ENCODE measurements at places on chromosomes 4 and X.

- DNase-seq = no peak
Measured at GRCh38 chrX:53089224-53089842, 4.6 kb upstream of the KANTR start.

- no peak for DNase-seq
Measured at GRCh38 chrX:120790552-120790951, 85.1 kb downstream of the CT47B1 start.

DNA sequence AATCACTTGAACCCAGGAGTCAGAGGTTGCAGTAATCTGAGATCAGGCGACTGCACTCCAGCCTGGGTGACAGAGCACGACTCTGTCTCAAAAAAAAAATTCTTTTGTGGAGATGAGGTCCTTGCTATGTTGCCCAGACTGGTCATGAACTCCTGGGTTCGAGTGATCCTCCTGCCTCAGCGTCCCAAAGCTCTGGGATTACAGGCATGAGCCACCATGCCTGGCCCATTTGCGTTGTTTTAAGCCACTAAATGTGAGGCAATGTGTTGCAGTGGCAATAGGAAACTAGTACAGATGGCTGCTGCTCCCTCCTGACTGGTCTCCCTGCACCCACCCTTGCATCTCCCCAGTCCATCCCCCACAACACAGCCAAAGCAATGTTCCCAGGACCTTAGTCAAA, 40.0 kb upstream of the APLN start:
- no peak for DNase-seq

DNA sequence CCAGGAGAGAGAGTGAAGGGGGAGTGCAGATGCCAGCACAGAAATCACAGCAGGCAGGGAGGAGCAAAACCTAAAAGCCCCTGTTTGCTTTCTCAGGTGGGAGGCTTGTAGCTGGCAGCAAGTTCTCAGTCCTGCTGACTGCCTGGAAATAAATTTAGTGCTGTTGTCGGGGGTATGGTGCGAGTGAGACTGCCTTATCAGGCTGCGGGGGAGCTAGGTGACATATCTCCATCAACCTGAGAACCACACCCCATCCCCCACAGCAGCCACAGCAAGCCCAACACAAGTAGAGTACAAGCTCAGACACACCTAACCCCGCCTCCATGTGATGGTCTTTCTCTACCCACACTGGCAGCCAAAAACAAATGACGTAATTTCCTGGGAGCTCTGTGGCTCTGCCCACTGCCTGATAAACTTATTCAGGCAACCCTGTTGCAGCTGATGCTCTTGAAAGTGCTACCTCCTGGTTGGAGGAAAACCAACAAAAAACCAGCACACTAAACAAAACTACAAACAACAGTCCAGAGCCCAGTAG, 953.4 kb upstream of the NDST4 start:
- DNase-seq = no peak

DNA sequence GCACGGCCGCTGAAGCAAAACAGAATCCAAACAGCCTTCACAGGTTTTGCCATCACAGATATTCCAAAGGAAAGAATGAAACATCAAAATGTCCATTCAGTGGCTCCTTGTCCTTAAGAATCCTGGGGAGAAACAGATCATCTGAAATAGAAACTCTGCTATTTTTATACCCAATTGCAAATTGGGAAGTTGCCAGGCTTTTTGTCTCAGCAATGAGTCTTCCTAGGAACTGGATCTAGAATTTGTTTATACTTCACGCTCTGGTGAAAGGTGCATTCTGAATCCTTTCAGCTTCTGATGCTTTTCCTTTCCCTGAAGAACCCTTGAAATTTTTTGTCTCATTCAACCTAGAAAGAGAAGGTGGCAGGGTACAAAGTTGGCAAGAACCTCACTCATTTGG, 218.9 kb downstream of the FBXW7 start:
- no peak for DNase-seq

DNA sequence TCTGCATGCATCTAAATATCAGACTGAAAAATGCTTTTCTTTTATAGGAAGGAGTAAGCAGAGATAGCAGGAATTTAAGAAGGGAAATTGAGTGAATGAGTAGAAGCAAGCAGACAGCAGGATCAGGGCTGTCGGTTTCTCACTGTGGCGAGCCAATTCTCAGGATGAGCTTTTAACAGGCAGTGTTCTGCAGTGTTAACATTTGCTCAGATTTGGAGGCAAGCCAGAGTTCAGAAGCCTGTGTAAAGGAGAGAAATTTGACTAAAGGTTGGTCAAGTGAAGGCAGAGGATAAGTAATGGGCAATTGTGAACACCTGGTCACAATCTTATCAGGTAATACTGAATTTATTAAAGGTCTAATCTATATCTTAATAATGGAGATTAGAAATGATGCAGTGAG, 133.3 kb upstream of the MAGEB16 start:
- no peak for DNase-seq

- no peak for DNase-seq
Measured at GRCh38 chrX:155995321-155995875, 2.1 kb upstream of the IL9R start.

DNA sequence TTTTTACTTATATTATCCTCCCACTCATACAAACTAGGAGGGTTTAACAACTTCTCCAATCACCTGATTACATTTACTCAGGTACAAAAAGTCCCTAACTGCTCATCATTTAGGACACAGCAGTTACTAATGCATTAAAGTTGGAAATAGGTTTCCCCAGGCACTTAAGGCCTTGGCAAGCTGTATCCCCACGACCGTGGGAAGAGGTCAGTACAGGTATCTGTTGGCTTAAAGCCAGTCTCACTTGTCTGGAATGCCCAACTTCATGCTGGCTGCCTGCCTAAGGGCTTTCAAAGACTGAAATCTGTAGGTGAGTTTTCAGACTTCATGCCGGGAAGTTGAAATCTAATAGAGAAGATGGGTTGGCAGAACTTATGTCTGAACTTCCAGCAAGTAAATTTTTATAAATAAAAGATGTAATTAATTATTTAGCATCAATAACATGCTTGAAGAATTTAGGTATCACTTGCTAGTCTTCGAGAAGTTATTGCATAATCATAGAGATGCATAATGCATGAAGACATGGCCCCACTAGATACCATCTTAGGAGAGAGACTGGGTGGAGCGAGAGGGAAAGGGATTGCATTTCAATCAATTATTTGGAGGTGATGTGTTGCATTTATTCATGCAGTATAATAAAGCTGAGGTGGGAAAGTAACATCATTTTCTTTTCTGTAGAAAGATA, 54.2 kb downstream of the SCD5 start:
- DNase-seq = no peak

DNA sequence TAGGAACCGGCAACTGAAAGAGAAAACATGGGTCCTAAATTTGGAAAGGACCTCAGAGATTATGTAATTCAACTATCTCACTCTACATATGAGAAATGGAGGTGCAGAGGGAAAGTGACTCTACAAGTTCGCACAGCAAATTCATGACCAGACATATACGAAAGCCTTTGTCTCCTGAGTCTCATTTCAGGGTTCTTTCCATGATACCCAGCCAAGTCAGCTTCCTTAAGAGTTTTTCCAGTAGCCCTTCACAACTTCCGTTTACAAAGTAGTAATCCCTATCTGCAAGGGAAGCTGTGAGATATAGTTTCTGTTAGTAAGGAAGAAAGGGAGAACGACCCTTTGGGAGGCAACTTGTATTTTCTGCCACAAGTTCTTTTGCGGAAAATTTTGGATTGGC, 110.6 kb downstream of the TEX13A start:
- DNase-seq = no peak

DNA sequence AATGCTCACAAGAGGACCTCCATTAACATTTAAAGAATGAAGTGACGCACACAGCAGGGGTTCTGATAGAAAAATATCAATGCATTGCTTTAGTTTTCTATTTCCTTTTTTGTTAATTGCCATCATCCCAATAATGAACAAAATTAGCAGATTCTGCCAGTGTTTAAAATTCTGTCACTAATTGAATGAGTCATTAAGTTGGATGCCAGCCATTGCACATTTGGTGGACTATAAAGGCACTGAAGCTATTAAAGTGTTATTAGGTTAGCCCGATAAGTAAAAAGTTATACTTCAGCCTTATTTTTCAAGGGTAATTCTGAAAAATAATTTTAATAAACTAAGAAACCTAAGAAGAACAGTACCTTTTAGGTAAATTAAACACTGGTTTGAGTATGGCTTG, 53.1 kb downstream of the MAP3K15 start:
- no peak for DNase-seq

GRCh38 chrX:131841496-131842437, 181.3 kb upstream of the STK26 start:
- DNase-seq = no peak

DNA sequence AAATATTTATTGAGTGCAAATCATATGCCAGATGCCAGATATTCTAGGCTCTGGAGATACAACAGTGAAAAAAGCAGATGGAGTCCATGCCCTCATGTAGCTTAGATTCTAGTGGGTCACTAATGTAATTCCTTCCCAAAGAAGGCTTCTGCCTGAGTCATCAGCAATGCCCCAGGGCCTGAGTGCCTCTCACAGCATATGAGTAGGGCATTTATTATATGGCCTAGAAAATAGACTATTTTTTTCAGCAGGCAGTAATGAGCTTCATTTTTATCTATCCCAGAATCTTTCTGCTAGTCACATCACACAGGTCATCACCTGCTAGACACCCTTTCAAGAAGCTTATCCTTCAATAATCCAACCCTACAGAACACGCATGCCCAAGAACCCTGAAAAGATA, 22.3 kb downstream of the TMEM31 start:
- DNase-seq = no peak

- no peak for DNase-seq
Measured at GRCh38 chr4:25663781-25664180, 8.1 kb downstream of the SLC34A2 start.

DNA sequence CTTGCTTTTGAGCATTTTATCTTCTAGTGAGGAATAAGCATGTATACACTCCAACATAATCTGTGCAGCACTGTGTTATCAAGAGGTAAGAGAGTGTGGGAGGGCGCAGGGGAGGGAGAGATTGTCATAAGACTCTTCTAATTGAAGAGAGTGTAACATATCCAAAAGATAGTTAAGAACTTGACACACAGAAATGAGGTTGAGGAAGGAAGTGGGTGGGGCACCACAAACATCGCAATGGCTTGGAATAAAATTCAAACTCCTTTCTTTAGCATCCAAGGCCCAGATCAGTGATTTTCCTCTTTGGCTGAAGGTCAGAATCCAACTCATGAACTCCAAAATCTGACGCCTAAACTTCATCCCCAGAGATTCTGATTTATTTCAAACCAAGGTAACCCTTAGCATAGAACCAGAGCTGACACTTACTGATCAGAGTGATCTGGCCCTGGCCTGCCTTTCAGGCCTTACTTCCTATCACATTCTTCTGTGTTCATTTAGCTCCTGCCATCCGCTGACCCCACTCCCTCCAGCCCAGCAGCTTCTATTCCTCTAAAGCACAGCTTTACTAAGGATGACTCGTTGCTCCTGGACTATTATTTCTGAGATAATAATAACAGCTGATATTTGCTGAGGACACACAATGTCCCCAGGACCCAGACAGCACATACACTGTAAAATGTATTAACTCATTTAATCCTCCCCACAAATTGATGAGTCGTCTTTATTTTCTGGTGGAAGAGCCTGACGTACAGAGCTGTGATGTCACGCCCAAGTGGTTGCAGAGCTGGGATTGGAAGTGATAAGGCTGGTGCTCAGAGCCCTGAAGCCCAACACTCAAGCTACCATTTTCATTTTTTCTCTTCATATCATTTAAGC, 10.6 kb upstream of the CTSO start:
- DNase-seq = no peak

GRCh38 chr4:121176082-121176934, 12.2 kb upstream of the TNIP3 start:
- DNase-seq = no peak

- no peak for DNase-seq
Measured at GRCh38 chrX:51894697-51895336, 1.4 kb downstream of the MAGED1 start.

DNA sequence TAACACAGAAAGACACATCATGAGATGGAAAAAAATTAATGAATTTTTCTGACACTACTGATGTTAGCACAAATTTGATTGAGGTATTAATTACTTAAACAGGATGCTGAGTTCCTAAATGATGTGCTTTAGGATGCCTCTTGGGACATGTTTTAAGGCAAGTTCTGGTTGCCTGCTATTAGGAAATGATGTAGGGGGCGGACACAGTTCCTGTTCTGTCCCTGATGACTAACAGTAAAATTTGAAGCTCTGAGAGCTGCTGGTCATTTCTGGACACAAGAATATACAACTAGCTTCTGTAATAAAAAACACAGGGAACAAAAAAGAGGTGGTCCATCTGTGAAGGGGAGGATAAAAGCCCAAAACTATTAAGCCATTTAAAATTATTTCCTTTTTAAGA, 163.2 kb upstream of the ETNPPL start:
- DNase-seq = no peak

- DNase-seq = no peak
Measured at GRCh38 chr4:153296040-153296823, 48.3 kb upstream of the MND1 start.

DNA sequence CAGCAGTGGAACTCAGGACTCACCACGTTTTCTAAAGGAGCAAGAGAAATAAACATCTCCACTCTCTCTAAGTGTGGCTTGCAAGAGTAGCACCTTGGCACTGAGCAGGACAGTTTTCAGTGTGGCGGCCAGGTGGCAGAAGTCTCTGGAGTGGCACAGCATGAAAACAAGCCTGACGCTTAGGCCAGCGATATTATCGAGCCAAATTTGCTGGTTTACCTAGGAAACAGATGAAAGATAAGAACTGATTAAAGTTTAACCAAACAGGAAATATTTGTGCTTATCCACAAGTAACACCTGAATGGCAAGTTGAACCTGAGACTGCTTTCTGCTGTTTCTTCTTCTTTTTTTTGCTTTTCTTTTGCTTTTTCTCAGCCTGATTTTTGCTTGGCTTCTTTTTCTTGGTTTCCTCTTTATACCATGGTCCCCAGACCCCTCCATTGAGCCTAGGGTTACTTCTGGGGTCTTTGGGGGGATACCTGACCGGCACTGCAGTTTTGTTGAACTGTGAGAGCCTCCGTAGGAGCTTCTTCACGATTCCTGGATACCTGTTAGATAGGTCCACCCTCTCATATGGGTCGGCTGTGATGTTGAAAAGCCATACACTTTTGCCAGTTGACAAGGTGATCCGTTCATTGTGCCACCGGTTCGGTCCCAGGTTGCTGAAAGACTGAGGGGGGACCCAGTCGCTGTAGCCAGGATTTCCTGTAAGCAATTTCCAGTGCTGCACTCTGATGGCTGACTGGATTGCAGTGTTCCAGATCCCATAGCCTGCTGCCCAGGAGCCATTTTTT, 77.3 kb downstream of the ARSJ start:
- peak; percentile 16 for DNase-seq

DNA sequence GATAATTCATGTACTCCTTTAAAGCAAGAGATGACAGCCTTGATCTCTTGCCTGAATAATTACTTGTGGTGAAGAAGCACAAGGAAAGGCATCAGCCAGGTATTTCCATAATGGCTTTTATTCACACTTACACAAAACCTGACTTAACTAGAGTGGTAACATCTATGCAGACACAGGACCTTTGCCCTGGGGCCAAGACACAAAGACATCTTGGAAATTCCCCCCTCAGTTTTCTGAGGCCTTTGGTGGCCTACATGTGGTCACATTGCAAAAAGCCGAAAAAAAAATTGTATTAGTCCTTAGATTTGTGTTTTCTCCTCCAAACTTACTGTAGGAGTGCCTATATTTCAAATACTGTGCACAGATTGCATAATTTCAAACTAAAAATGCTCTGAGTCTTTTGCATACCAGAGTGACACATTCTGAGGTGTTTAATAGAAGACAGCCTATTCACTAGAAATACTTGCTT, 172.4 kb downstream of the PDGFC start:
- no peak for DNase-seq

- no peak for DNase-seq
Measured at GRCh38 chrX:50099331-50099730, 101.5 kb downstream of the AKAP4 start.

- no peak for DNase-seq
Measured at GRCh38 chrX:72714478-72714916, 391 bp upstream of the PHKA1 start.
